HS-5 (cell line): ENCODE measurements at places on chromosomes 11 and 22.

- no peak for DNase-seq
Measured at GRCh38 chr22:39130892-39131855, 21.3 kb downstream of the CBX7 start.

DNA sequence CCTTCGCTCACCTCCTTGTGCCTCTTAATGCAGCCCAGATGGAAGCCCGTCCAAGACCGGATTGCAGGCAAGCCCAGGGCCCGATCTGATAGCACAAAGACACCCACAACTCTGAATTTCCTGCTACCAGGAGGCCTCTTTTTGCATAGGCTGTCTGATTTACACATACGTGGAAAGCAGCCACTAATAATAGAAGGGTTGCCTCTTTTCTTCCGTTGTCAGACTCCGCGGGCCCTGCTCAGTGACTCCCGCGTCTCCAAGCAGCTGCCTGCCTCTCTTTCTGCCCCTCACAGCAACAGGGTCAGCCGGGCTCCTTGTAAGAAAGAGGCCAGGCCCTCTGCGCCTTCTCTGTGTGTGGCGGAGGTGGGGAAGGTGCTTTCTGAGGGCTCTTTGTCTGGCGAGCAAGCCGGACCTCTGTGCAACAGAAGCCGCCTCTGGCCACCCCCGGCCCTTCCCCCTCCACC lies 26.7 kb downstream of the FLI1 start:
- DNase-seq: no peak

- no peak for DNase-seq
Measured at GRCh38 chr22:47207846-47208554, 445.6 kb downstream of the TBC1D22A start.

- no peak for DNase-seq
Measured at GRCh38 chr11:17462940-17463339, 13.7 kb downstream of the ABCC8 start.

DNA sequence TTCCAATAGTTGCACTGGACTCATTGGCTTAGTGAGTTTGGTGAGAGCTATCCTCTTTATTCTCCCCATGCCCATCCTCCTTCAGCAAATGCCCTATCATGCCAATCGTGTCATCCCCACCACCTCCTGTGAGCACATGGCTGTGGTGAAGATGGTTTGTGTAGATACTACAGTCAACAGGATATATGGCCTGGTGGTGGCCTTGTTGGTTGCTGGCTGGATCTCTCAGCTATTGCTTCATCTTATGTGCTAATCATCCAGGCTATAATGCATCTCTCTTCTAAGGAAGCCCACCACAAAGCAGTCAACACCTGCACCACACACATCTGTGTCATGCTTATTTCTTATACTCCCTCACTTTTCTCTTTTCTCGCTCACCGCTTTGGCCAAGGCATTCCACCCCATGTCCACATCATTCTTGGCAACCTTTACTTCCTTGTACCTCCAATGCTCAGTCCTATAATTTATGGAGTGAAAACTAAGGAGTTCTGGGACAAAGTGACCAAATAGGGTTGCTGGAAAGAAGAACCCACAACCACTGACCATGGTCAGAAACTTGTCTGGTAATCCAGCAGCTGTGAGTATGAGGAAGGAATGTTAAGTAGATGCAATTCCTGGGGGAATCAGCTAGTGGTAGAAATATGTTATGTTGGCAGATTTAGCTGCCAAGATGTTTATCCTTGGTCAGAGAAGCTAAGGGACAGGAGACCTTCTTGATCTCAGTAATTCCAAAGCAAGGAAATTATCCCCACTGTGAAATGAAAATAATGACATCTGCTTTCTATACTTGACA lies 16.3 kb upstream of the OR56B1 start:
- no peak for DNase-seq
